ENCODE measurements at places on chromosomes 4 and X.

- no peak for DNase-seq
These were observed 385.9 kb downstream of the UNC5C start for GRCh38 chr4:95162867-95163266.

- no peak for DNase-seq
These were observed 5.7 kb upstream of the SLC25A6 start for GRCh38 chrX:1397441-1398270.

GRCh38 chrX:37754516-37754915, 25.3 kb upstream of the CYBB start:
- DNase-seq = peak; percentile 28

- no peak for DNase-seq
These were observed 65.6 kb downstream of the RBPJ start for GRCh38 chr4:26386386-26386785.

GRCh38 chr4:182143086-182143821, 99.9 kb upstream of the TENM3 start:
- no peak for DNase-seq

DNA sequence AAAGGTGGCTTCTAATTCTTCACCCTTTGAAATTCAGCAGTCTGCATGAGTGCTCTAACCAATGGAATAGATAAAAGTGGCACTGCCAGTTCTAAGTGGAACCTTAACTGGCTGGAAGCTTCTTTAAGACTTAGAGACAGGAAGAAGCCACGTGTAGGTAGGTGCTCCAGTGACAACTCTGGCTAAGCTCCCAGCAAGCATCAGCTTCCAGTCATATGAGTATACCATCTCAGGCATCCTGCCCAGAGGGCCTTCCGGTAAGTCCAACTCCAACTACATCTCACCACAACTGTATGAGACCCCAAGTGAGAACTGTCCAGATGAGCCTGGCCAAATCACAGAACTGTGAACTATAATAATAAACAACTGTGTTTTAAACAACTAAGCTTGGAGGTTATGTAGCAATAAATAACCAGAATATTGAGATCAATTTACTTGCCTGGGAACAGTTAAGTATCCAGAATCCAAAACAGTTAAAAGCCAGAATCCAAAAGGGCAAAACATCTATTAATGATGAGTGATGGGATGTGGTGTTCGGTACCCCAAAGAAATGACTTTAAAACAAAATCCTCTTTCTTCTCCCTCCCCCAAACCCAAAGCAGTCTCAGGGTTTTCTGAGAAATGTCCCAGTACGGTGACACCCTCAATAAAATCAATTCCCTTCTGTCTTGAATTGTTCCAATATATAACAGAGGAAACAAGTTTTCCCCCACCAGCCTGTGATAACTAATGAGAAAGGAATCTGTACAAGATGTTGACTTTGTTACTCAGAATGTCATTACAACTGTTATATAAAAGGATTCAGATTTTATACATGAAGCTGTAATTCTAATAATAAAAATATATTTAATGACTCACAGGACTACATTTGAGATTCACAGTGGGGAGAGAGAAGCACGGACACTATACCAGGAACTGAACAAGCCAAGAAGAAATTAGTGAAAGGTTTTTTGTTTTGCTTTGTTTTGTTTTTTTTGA, 4.2 kb downstream of the TSPAN5 start:
- no peak for DNase-seq

DNA sequence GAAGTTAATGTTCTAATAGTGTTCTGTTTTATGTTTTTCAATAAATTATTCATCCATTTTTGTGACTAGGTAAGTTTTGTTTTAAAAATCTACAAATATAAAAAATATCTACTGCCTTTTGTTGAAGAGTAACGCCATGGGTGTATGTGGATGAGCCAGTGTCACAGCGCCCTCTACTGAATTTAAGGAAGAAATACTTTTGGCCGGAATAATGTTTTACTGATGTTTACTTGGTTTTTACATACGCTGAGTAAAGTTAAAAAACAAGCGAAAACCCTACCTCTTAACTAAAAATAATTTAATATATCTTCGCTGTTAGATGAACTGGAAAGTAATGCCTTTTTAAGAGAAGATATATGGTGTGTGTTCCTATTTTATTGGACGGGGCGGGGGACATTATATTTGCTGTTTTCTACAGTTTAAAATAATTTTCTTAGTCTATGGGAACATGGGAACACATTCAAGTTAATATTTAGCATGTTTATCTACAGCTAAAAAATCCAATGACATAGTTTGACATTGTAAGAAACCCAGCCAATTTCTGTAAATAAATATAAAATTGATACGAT, 86.1 kb downstream of the CPE start:
- DNase-seq = peak; percentile 40

- DNase-seq = peak; percentile 13
These were observed 181.6 kb downstream of the LARP7 start for GRCh38 chr4:112818594-112818965.

- DNase-seq = no peak
These were observed 242.8 kb downstream of the ADGRL3 start for GRCh38 chr4:61442936-61443335.

DNA sequence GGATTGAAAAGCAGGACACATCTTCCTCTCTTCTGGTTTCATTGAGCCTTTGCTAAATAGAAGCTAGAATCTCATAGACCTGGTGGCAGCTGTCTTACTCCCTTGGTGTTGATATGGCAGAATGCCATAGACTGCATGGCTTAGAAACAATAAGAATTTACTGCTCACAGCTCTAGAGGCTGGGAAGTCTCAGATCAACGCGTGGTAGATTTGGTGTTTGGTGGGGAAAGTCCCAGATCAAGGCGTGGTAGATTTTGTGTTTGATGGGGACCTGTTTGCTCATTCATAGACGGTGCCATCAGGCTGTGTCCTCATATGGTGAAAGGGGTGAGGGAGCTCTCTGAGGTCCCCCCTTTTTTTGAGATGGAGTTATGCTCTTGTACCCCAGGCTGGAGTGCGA, 57.6 kb upstream of the PPP2R3B start:
- DNase-seq = no peak

GRCh38 chr4:43089730-43090129, 197.2 kb downstream of the GRXCR1 start:
- no peak for DNase-seq

DNA sequence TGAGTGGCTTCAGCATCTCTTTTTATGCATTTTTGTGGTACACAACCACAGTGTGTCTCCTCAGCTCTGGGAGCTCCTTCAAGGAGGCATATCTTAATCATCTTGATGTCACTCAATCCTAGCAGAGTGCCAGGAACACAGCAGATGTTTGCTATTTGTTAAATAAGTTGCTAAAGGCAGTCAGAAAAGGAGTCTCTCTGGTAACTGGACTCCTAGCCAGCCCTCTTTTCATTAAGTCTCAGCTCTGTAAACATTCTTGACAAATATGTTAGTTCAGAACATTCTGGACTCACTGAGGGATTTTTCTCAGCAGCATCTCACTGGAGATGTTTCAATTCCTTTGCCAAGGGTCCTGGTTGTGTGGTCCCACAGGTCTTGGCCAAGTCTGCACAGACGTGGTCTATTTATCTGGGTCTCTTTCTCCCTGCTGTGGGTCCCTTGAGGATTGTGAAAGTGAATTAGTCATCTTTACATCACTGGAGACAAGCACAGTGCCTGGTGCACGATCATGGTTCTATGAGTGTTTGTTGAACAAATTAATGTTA, 20.3 kb upstream of the FAM9C start:
- DNase-seq = no peak

DNA sequence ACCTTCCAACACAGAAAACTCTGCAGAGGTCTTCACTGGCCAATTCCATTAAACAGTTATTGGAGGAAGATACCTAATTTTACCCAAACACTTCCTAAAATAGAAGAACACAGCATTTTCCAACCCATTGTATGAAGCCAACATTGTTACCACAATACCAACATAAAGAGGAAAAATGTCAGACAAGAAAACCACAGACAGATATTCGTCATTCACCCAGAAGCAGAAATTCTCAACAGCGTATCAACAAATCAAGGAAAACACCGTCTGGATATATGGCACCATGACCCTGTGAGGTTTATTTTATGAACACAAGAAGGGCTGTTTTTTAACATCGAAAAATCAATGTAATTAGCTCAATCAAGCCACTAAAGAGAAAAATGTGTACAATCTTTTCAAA, 255.6 kb downstream of the ASMT start:
- no peak for DNase-seq

- no peak for DNase-seq
These were observed 292.8 kb upstream of the ARSJ start for GRCh38 chr4:114272226-114272625.

DNA sequence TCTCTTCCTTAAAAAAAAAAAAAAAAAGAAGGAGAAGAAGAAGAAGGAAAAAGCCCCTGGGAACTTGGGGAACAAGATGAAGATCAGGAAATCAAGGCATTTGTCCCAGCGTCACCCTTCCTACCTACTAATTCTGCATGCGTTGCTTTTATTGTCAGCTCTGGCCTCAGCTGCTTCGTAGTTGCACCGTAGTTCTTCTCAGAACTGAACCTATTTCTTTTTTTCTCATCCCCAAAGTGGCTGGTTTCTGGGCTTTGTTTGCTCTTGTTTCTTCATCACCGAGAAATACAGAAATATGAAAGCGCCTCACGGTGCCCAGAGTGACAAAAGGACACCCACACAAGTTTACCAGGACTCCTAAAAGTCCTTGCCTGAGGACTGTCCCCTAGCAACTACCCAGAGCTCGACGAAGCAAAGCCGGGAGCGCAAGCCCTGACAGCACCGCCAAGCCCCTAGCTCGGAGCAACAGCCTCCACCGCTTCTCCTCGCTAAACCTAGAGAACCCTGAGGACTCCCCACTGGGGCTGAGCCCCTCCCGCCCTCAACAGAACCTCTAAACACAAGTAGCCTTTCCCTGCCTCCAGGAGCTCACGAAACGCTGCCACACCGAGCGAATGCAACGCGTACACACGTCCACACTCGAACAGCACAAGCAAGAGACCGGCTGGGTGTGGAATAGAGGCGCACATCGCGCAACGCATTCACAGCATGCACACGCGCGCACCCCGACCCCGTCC, 710 bp downstream of the PRKG2 start:
- DNase-seq = peak; percentile 1

DNA sequence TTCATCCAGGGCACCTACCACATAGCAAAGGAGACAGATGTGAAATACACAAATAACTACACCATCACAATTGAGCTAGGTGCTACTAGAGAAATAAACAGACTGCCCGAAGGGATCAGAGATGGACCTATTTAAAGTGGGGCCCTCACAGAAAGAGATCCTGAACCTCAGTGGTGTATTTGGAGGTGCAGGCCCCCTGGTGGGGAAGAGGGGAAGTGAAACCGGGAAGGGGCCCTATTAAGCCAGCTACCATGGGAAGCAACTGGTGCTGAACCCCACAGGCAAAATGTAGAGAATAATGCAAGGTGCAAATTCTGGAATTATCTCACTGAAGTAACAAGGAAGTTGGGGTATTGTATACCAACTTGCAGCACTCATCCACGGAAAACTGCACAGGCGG, 78.6 kb upstream of the FAM9A start:
- DNase-seq = peak; percentile 28

DNA sequence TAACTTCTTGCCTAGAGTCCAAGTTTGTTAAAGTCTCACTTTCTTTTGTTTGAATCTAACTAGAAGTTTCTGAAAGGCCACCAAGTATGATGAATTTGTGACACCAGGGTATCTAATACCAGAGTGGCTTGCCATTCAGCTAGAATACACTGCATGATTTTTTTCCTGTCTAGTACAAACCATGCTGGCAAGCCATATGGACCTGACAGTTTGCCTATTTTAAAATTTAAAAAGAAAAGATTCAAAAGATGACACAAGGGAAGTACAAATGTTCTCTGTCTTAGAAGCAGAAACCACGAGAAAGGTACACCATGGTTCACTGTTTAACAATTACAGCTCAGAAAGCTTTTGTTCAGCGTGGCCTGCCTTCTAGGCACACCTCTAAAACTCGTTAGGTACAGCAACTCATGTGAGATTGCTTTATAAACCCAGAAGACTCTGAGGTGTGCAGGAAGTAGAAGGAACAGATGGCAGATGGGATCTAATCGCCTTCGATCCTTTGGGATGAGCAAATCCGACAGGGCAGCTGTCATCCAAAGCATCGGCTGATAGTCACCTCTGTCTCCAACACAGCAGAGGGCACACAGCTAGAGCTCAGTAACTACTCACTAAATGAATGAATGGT, 35.4 kb upstream of the CENPU start:
- no peak for DNase-seq

GRCh38 chrX:49278081-49278480, 8.5 kb downstream of the PPP1R3F start:
- no peak for DNase-seq

GRCh38 chrX:137574102-137574783, 8.3 kb downstream of the ZIC3 start:
- no peak for DNase-seq

GRCh38 chrX:71622032-71622575, 3.8 kb upstream of the CXCR3 start:
- no peak for DNase-seq

- DNase-seq = peak; percentile 90
These were observed 5.7 kb downstream of the CD99 start for GRCh38 chrX:2696698-2697215.

DNA sequence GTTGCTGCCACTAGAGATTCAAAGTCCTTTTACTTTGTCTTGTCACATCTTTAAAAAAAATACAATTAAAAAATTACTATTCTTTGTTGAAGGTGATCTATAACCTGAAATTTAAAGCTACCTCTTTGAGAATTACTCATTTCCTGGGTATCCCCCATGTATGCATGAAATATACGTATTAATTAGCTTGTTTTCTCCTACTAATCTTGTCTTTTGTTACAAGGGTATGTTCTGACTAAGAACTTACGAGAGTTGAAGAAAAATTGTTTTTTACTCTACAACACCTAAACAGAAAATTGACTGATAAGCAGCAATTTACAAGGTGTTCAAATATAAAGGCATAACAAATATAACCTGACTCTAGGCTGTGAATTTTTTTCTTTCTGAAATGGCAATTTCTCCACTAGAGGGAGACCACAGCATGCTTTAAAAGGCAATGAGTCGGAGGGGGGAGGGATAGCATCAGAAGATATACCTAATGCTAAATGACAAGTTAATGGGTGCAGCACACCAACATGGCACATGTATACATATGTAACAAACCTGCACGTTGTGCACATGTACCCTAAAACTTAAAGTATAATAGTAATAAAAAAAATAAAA, 249.6 kb downstream of the OPHN1 start:
- peak; percentile 43 for DNase-seq

DNA sequence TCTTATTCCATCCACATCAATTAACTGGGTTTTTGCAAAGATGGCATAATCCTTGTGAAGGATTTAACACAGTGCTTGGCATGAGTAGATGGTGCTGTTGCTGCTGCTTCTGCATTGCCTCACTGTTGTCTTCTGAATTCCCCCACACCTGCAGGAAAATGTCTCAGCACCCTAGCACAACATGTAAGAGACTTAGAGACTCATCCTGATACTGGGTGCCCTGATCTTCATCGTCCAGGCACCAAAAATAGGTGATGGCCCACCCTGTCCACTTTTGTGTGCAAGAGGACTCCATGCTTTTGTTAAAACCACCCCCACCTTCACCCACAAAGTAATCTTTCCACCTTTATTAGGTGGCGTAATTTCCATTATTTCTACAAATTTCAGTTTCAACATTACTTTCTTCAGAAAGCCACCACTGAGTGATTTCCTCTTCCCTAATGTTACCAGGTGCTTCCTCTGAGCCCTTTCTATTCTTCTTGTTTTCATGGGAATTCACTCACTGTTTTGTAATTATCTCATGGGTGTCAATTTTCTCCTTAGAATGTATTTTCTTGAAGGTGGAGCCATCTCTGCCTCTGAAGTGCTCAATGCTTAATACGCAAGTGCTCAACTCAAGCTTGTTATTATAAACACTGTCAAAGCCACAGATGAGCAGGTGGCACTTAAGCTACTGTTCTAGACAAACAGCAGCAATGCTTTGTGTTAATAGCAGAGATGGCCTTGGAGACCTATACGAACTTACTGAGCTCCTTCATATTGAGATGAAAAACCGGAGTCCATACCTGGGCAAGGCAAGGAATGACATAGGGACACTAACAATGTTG, 89.5 kb downstream of the HS3ST1 start:
- DNase-seq = no peak
